ENCODE measurements at places on chromosomes 7 and 10. TPM values are rescaled to one million over a fixed set of nuclear protein-coding genes. Genes with fewer than 3 reads are reported as not detected.

The INHBA gene
- total RNA-seq: 38.9 TPM

The RAMP3 gene
- 45.5 TPM for total RNA-seq

The SLK gene
- total RNA-seq: 40.5 TPM

The RBP3 gene
- not detected for total RNA-seq

The OR13A1 gene
- total RNA-seq: not detected

The NUTM2E gene
- total RNA-seq: not detected

The VWA2 gene
- not detected for total RNA-seq

The CUL2 gene
- total RNA-seq: 31.2 TPM

The STOX1 gene
- total RNA-seq: 0.34 TPM

The PCDH15 gene
- 3.1 TPM for total RNA-seq

The GIMAP8 gene
- total RNA-seq: 11.7 TPM

The SEMA3C gene
- total RNA-seq: 42.3 TPM

The MASTL gene
- 2.8 TPM for total RNA-seq

The TMEM196 gene
- not detected for total RNA-seq

The UPK3BL2 gene
- 3.4 TPM for total RNA-seq

The ZNF503 gene
- total RNA-seq: 14.2 TPM

The CFAP69 gene
- 3.6 TPM for total RNA-seq

The SFTPD gene
- 1.6 TPM for total RNA-seq

The MORN4 gene
- total RNA-seq: 10.1 TPM

The CPN1 gene
- not detected for total RNA-seq

The SEC61A2 gene
- 13.9 TPM for total RNA-seq

The ZNF12 gene
- total RNA-seq: 23.0 TPM

The DNA2 gene
- total RNA-seq: 2.6 TPM

The AP3M1 gene
- total RNA-seq: 23.3 TPM

The LRRC61 gene
- total RNA-seq: 6.5 TPM
